Activated naive CD4-positive, alpha-beta T cell (primary cell): ENCODE measurements at places on chromosomes 16 and 17.

GRCh38 chr17:61160789-61161445, 238.7 kb upstream of the TBX2 start:
- DNase-seq = no peak

- DNase-seq = no peak
These were observed 12.5 kb downstream of the ERAL1 start for GRCh38 chr17:28867276-28867675.

GRCh38 chr17:15349119-15349518, 7.7 kb upstream of the TEKT3 start:
- no peak for DNase-seq

DNA sequence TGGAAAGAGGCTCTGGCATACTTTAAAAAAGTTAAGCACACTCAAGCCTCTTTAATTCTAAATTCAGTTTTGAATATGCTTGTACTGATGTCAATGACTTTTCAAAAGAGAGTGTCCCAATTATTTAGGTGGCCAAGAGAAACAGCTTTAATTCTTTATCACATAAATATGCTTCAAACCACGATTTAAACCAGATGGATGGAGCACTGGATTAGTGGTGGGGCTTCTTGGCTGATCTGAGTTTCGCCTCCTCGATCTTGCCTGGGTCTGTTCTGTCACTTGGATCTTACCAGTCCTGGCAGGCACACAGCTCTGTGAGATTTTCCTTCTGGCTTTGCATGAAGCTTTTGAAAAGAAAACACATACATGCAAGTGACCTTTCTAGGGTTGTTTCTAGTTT, 467.8 kb downstream of the MAF start:
- no peak for DNase-seq

DNA sequence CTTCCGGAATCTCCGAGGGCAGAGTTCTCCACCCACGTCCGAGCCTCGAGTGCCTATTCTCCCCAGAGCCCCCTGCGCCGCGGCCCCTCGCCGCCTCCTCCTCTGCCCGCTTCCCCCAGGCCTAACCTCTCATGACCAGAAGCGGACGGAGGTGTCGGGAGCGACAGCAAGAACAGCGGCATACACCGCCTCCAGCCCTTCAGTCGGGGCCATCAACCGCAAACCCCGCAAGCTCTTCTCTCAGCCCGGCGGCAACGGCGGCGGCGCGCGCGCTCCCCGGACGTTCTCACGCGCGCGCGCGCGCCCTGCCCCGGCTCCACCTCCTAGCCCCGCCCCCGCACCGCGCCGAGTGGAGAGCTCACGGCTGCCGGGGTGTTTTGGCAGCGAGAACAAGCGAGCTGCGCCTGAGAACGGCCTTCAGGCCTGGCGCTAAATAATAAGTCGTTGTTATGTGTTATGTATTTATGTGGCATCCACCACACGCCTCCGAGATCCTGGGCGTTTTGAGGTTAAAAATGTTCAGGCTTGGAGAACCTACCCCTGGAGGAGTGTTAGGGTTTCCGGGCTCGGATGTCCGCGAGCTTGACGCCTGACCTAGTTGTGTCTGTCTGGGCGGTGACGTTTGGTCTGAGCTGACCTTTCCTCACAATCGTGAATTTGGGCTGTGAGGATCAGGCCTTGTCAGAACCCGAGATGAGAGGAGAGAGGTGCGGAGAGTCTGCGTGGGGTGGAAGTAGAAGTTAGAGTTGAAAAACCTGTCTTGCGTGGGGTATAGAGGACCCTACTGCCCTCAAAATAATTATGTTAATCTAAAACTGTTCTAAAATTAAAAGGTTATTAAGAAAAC, at the start of gene RNFT1:
TSS of gene RNFT1 (minus strand) at position 259 of the 847 bp plus-strand sequence. CDS start at position 182, 77 bp downstream.
- DNase-seq = peak; percentile 90

GRCh38 chr17:27321372-27321771, 27.5 kb downstream of the WSB1 start:
- no peak for DNase-seq

DNA sequence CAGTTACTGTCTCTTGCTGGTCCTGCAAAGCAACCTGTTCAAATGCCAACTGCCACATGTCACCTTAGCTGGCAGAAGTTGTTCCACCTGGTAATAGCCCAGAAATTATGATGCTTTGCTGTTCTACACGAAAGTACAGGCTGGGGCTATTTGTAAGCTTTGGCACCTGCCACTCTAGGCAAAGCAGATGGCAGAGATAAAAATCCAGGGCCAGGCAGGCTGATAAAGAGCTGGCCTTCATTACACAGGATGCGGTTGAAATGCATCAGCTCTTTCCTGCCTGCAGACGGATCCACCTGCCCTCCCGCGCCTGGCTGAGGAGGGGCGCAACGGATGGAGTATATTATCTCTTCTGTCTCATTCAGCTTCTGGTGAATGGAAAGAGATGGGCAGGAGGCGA, 29.3 kb upstream of the KDM8 start:
- peak; percentile 17 for DNase-seq

- no peak for DNase-seq
These were observed 1.2 kb upstream of the SECTM1 start for GRCh38 chr17:82334622-82335394.

- DNase-seq = no peak
These were observed 14.0 kb upstream of the ELAC2 start for GRCh38 chr17:13031718-13032350.

GRCh38 chr17:63035271-63035670, 69.2 kb downstream of the TANC2 start:
- no peak for DNase-seq

GRCh38 chr16:75590920-75591843, 25.0 kb downstream of the GABARAPL2 start:
- no peak for DNase-seq

GRCh38 chr17:16938496-16939207, 33.3 kb downstream of the TNFRSF13B start:
- DNase-seq = no peak

DNA sequence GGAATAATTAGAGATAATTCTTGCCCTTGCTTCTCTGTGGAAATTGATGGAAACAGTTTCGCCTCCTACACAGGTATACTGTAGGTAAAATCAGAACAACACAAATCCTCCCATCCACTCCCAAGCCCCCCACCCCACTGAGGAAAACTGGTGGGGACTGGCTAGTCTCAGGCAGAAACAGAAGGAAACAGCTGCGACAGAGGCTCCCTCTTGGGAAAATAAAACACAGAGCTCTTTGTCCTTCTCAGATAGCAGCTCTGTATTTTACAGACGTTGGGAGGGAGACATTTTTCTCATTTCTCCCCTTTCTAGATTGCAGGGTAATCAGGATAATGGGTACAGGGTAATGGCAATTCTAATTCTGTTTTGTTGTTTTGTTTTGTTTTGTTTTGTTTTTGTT, 1.1 kb downstream of the SLFN13 start:
- DNase-seq = no peak

DNA sequence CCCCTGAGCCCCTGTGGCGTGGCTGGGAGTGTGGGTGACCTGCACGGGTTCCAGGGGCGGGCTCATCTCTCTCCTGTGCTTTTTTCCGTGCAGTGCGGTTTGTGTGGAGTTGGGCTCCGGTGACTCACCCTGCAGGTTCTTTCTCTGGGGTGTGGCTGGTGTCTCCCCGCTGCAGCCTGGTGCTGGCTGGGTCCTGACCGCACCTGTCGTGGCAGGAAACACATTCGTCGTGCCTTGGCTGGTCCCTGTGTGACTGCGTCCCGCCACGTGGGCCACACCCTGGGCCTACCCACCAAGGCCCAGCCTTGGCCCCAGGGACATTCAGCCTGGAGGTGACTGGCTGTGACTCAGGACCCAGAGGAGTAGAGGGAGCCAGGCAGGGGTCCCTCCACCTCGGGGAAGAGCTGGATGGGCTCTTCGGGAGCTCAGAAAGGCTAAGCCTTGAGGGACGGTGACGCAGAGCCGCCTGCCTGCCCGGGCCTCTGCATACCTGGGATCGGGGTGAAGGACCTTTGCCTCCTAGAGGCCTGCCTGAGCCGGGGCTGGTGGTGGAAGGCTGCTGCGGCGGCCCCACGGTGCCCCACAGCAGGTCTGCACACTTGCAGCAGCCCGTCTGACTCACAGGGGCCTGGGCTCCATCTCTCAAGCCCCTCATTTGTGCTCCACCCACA, 7.8 kb downstream of the TRAF7 start:
- DNase-seq = no peak

DNA sequence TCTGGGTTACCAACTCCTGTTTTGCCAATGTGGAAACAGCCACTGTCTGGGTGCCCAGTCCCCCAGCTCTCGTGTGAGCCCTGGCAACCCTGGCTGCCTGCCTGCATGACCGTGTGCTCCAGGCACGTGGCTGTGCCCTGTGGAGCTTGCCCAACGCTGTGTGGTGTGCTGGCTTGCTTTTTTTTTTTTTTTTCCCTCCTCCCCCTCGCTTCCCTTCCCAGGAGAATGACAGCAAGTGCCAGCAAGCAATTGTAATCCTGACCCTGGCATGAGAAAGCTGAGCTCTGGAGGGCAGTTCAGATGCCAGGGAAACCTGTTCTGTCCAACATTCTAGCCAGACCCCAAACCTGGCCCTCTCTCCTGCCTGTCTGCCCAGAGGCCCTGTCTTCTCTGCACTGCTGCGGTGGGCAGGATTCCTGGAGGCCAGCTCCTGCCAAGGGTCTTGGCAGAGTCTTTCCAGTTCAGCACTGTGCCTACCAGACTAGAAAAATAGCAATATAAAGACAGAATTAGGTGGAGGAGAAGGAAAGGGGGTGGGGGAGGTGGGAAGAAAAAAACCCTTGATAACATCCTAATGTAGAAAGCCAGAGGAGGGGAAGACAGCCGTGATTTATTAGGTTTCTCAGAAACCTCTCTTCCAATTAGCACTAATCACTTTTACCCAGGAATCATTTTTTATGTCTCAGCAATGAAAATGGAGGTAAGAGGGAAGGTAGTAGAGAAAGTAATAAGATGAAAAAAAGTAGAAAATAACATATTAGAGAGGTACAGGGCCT, 9.0 kb downstream of the HLF start:
- DNase-seq = no peak

GRCh38 chr16:66166490-66166889, 200.0 kb upstream of the CDH5 start:
- no peak for DNase-seq

GRCh38 chr16:69481901-69482341, 57.5 kb downstream of the CYB5B start:
- DNase-seq = no peak

DNA sequence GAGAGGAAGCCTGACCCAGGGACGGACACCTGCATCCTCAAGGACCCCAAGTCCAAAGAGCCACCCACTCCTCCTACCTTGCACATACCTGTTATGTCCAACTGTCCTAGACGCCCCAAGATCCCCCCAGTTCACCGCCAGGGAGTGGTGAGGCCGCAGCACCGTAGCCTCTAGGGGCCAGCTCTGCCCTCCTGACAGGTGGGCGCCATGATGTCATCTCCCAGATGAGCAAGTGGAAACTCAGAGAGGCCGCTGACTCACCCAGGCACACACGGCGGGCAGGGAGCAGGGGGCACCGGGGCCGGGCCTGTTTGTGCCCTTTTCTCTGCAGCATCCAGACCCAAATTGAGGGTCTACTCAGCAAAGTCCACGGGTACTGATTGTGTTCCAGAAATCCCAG, 4.8 kb upstream of the ZNF469 start:
- DNase-seq = no peak

DNA sequence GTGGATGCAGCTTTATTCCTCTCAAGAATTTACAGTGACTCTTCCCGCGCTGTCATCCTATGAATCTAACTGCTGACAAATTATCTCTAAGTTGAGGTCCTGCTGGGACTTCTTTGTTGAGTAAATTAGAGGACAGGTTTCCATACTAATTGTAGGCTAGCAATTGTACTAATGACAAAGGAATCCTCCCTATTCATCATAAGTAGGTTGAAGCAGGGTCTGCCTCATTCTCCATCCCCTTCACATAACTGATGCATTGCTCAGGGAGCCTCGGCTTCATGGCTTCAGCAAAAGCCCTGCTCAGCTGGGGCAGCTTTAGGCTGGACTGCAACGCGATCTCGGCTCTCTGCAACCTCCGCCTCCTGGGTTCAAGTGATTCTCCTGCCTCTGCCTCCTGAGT, 83.1 kb upstream of the IRX6 start:
- no peak for DNase-seq

- DNase-seq = no peak
These were observed 15.6 kb downstream of the SDR42E1 start for GRCh38 chr16:81995651-81996050.

GRCh38 chr16:54475019-54475601, 188.5 kb upstream of the IRX3 start:
- no peak for DNase-seq

GRCh38 chr17:9828296-9829295, 2.9 kb downstream of the GLP2R start:
- no peak for DNase-seq

DNA sequence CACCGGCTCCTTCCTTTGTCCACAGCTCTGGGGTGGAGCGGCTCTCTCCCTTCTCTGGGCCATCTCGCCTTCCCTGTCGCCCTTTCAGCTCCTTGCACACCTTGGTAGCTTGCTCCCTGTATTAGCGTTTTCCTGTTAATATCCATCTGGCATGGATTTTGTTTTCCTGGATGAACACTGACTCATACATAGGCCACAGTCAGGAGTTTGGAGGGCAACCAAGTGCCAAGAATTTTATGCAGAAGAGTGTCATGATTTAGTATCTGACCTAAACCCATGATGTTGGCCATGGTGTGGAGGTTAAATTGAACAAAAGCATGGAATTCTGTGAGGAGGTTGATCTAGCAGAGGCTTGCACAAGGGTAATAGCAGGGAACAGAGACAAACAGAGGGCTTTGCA, 180.9 kb downstream of the AIPL1 start:
- DNase-seq = no peak

DNA sequence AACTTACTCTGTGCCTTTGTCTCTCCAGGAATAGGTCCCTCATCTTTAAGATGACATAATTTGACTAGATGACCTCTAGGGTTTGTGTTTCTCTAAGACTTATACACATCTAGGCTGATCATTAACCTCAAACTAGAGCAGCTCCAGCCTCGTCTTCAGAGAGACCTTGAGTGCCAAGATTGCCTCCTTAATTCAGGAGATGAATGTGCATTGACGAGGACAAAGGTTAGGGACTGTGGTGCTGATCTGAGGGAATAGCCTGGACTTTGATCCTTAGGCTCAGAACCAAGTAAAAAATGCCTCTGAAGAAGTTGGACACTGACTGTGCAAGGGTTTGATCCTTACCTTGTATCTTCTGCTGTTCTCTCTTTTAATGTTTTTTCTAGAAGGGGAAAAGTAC, 17.2 kb upstream of the ASIC2 start:
- no peak for DNase-seq
